ENCODE measurements at places on chromosomes 16 and 17.

DNA sequence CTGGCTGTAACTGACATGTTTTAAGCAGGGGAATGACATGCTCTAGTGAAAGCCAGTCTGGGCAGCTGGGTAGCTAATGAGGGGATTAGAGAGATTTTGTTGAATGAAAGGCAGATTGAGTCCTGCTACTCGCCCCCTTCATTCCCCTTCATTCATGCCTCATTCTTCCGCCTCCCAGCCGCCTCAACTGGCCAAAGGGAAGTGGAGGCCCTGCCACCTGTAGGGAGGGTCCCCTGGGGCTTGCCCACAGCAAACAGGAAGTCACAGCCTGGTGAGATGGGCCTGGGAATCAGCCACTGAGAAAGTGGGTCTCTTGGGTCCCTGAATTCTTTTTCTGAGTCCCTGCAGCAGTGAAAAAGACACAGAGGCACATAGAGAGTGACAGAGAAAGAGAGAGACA, 1.1 kb upstream of the CD19 start:
- DNase-seq: no peak

- no peak for DNase-seq
Measured at GRCh38 chr16:83365166-83365565, 442.6 kb upstream of the HSBP1 start.

DNA sequence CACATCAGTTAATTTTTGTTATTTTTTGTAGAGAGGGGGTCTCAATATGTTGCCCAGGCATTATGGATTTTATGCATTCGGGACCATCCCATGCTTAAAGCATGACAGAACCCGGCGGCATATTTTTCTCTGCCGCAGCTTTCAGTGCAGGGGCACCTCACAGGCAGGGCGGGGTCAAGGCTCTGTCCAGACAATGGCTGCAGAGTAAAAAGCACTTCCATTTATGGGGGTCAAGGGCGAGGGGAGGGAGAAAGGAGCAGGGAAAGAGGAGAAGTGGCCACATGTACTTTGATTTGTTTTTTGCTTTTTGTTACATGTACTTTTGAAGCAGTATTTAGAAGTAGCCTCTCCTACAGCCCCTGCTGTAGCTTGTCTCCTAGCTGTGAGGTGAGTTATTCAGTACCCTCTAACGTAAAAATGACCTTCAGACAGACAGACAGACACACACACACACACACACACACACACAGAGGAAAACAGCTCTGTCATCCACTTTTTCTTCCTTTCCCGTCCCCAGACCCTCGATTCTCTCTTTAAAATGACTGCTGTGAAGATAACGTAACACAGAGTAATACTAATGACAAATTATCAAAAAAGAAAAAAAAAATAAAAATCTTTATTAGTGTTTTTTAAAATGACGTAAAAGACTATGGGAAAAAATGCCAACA, 856 bp upstream of the SCPEP1 start:
- no peak for DNase-seq

DNA sequence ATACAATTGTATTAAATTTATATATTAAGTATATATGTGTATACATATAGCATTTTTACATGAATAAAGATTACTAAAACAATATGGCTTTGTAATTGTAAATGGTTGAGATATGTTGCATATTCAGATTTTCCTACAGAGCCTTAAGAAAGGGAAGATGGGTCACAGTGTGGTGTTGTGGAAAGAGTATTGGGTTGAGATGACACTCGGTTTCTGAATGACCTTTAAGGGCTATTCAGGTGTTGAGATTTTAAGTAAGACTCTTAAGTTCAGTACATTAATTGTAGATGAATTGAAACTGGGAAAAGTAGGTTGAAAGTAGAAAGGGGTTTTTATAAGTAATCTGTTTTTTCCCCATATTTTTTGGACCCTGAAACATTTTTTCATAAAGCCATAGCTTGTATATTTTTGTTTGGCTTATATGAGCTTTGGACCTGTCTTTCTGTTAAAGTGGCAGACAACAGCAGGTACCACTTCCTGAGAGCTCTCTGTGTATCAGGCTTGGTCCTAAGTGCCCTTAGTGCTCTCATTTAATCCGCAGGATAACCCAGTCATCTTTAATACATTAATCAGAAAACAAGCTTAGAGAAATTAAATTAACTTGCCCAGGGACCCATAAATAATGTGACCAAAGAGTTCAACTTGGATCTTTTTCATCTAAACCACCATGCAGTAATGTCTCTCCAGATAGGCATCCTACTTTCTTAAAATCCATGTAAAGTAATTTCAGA, 48.5 kb upstream of the MRC2 start:
- DNase-seq: no peak

All from stimulated activated CD8-positive, alpha-beta memory T cell treated with anti-CD3 and anti-CD28 coated beads, Interleukin-4, amount 100 ng/mL, for 24 hours (primary cell).